Thymus (tissue), 14 donors: ENCODE measurements at places on chromosomes 3 and 15. TPM values are rescaled to one million over a fixed set of nuclear protein-coding genes. Genes with fewer than 3 reads are reported as not detected.

The MYO5C gene
- 3.0 TPM for polyA plus RNA-seq

The NKIRAS1 gene
- 9.7 TPM for polyA plus RNA-seq

The GOLGA8R gene
- polyA plus RNA-seq = 0.73 TPM

The HRG gene
- 0.02 TPM for polyA plus RNA-seq

The TF gene
- 2.9 TPM for polyA plus RNA-seq

The AQP9 gene
- 3.2 TPM for polyA plus RNA-seq

The PAQR9 gene
- 0.02 TPM for polyA plus RNA-seq

The DRD3 gene
- 0.05 TPM for polyA plus RNA-seq

The HTD2 gene
- 6.3 TPM for polyA plus RNA-seq

The COPB2 gene
- 46.1 TPM for polyA plus RNA-seq

The MYRIP gene
- polyA plus RNA-seq = 1.6 TPM

The PPARG gene
- polyA plus RNA-seq = 8.8 TPM

The HLTF gene
- 11.3 TPM for polyA plus RNA-seq

The MST1R gene
- polyA plus RNA-seq = 25.3 TPM

The AHSG gene
- polyA plus RNA-seq = 0.23 TPM

The NR2E3 gene
- 0.05 TPM for polyA plus RNA-seq

The TIGIT gene
- 7.1 TPM for polyA plus RNA-seq

The PRICKLE2 gene
- 1.2 TPM for polyA plus RNA-seq
